Small intestine (tissue), 16 donors: ENCODE measurements at places on chromosomes 7 and 10. TPM values are rescaled to one million over a fixed set of nuclear protein-coding genes. Genes with fewer than 3 reads are reported as not detected.

- no peak for DNase-seq
Observed at GRCh38 chr7:8590791-8591190, 157.4 kb downstream of the NXPH1 start.

DNA sequence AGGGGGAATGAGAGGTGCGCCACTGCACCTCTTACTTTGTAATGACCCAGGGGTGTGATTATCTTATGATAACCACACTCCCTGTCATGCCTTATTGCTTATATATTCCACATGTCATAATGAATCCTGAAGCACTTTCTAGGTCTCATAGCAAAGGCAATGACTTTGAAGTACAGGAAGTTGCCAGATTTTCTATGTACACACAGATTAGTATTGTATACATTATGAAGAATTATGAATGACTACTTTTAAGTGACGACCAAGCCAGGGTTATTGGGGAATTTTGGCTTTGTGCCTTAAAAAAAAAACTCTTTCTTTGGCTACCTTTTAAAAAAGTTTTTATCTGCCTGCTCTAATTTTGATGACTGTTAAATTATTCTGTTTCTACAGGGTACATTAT, 269.6 kb downstream of the MDFIC start:
- no peak for DNase-seq

DNA sequence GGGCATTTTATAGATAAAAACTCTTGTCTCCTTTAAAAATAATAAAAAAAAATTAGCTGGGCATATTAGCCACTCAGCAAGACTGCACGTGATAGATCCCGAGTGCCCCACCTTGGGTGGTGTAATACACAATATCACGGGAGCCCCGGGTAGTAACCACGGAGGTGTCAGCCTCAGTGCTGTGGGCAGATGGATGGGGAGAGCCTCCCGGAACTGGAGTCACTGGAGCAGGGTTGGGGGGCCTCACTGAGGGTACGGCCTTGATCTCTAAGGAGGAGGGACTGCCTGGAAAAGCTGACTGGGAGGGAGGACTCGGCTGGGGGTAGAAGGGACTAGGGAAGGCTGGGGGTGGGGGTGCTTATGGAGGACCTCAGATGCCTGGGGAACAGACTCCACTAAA, 12.6 kb downstream of the LEP start:
- no peak for DNase-seq

DNA sequence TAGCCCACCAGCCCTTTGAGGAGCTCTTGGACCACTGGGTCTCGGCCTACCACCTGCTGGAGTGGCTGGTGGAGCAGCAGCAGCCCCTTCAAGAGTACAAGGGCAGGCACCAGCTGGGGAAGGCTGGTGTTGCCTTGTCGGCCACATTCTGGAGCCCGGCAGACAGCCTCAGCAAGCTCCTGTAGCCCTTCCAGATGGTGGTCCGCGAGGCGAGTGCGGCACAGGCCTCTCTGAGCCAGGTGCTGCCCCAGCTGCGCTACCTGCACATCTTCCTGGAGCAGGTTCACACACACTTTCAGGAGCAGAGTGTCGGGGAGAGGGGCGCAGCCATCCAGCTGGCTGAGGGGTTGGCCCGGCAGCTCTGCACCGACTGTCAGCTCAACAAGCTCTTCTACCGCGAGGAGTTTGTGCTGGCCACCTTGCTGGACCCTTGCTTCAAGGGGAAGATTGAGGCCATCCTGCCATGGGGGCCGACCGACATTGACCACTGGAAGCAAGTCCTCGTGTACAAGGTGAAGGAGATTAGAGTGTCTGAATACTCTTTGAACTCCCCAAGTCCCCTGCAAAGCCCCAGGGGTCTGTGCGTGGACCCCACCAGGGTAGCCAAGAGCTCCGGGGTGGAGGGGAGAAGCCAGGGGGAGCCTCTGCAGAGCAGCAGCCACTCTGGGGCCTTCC, 7.0 kb upstream of the ACTR3C start:
- DNase-seq, result no peak

- DNase-seq, result peak; percentile 95
Observed at GRCh38 chr7:48140001-48140681, 31.1 kb upstream of the ABCA13 start.

DNA sequence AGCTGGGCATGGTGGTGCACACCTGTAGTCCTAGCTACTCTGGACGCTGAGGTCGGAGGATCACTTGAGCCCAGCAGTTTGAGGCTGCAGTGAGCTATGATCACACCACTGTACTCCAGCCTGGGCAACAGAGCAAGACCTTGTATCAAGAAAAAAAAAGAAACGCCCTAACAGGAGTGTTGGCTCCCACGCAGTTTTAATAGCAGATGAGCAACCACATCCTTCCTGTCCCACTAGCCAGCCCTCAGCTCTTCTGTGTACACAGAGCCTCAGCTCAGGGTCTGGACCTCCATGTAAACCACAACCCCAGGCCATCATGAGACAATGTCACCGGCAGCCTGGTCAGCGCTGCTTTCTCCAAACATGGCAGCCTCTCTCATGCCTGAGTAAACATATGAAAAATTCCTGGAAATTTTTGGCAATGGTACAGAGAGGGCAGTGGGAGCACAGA, 108.2 kb downstream of the PIP4K2A start:
- DNase-seq, result peak; percentile 10

The NOD1 gene
- 7.3 TPM for polyA plus RNA-seq

The MMP21 gene
- not detected for polyA plus RNA-seq

The ACTL6B gene
- not detected for polyA plus RNA-seq

The OIT3 gene
- 0.45 TPM for polyA plus RNA-seq

The CHST15 gene
- polyA plus RNA-seq, result 8.5 TPM

The GPR146 gene
- polyA plus RNA-seq, result 1.1 TPM

The EPDR1 gene
- 13.6 TPM for polyA plus RNA-seq
